Bone marrow (tissue), 2 donors: ENCODE measurements at places on chromosomes 6 and 20.

DNA sequence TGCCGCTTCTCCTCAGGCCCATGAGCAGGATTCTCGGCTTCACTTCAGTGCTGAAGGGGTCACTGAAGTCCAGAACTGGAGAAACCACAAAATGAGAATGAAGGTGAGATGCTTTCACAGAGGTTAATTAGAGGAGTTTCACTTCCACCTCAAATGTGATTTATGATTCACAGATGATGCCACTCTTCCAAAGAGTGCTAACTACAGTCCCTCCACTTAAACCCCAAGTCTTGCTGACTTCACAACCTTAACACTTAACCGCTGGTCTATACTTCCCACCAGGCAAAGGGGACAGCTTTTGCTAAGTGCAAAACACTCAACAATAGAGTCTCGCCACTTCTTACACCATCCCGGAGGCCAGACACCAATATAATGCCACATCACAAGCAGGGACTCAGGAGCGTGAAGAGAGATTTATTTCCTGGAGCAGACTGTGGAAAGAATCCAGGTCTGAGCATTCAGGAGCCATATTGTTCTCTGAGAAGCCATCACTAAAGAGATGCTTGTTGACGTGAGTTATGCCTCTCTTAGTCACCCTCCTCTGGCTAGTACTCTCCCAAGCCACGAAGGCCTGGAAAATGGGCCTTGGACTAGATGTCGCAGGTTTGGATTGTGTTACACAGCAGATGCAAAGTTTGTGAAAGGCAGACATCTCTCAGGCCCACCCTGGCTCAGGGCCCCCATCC lies 24.4 kb downstream of the RRAGD start:
- DNase-seq = no peak

DNA sequence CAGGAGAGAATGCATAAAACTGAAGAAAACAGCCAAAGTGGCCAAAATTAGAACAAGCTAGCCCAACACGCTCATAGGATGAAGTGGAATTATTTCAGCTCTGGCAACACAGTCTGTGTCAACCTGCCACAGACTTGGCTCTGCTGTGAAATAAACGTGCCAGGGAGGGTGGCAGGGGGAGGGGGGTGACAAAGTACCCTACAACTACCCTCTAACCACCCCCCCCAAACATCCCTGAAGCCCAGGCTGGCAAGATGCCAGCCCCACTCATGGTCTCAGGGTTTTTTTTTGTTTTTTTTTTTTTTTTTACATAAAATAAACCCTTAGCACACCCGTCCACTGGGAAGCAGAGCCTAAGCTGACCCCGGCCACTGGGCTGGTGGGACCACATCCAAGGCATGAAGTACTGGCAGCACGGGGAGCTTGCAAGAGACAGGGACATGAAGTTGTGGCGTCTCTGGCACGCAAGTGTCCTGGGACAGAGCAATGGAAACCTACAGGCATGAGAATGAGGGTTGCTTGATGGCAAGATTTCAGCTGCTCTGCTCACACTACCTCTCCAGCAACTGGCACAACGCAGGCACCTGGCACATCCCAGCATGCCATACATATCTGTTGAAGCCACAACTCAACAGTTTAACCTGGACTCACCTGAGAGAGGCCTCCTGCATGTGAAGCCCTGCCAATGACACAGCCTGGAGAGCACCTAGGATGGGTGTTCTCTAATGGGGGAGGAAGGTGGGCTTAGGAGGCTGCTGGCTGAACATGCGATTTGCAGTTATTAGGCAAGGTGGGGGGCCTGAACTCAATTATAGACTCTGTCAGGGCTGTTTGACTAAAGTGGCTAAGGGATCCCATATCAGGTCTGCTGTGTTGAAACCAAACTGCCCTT lies 76.4 kb downstream of the TRAM2 start:
- DNase-seq = no peak

DNA sequence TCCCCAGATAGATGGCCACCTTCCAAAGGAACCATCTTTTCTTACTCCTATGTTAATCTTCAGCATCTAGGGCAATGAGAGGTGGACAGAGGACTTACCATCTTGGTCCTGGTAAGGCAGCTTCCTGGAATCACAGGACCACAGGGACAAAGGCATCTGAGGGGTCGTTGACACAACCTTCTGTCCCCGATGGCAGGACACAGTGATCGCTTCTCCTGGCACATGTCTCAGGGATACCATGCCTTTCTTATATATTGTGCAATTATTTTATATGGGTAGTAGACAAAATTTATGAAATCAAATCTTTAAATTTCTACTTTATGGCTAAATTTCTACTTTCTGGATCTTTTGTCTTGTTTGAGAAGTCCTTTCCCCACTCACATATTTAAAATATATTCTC lies 20.1 kb downstream of the SERPINB1 start:
- DNase-seq = no peak

DNA sequence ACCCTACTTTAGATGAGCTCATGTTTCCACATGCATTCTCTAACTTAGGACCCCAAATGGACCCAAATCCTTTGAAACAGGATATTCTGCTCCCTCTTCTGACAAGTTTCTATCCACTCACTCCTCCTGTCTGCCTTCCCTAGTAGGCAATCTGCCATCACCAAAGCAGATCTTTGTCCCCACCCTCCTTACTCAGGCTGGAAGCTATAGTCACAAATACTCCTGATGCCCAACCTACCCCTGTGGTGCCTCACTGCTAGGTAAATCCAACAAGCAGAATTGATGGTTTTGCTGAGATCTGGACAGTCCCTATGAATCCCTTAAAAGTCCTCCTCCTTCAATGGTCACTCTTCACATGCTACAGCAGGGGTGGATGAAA lies 21.7 kb downstream of the ELOVL5 start:
- DNase-seq = no peak

DNA sequence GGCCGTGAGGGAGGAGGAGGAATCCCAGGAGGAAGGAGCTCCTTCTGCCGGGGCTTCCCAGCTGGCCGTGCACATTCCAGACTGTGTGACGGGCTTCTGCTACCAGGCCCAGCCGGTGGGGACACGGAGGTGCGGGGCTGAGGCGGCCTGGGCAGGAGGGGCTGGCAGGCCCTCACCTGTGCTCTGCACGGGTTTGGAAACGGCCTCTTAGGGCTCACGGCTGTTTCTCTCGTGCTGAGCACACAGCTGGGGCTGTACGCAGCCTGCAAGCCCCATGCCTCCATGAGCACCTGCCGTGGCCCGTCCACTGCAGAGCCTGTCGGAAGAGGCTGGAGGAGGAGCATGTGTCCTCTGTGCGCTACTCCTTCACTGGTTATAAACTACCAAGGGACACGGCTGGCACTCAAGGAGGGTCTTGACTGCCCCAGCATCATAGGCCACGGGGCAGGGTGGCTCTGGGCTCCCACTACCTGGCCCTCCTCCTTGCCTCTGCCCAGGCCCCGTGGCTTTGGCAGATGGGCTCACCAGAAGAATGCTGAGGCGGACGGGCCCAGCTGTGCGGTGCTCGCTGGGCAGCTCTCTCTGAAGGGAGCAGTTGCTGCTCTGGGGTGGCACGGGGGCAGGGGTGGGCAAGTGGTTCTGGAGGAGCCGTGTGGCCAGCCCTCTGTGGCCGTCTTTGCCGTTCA lies 15.8 kb downstream of the NPEPL1 start:
- no peak for DNase-seq

GRCh38 chr6:163200289-163200688 lies 214.2 kb upstream of the QKI start:
- DNase-seq = no peak

GRCh38 chr6:30319146-30319835 lies 7.4 kb upstream of the TRIM39 start:
- DNase-seq = no peak

GRCh38 chr6:88124925-88125557 lies 41.1 kb downstream of the CNR1 start:
- DNase-seq = no peak

GRCh38 chr20:3045042-3045815 lies 623 bp upstream of the MRPS26 start:
- peak; percentile 96 for DNase-seq

- DNase-seq = no peak
Measured at GRCh38 chr6:47852727-47853126, 70.9 kb downstream of the OPN5 start.

GRCh38 chr6:558089-558488 lies 98.8 kb downstream of the HUS1B start:
- no peak for DNase-seq

GRCh38 chr6:128507337-128508310 lies 12.8 kb downstream of the PTPRK start:
- no peak for DNase-seq

- no peak for DNase-seq
Measured at GRCh38 chr6:85537055-85537494, 56.6 kb downstream of the SNX14 start.

DNA sequence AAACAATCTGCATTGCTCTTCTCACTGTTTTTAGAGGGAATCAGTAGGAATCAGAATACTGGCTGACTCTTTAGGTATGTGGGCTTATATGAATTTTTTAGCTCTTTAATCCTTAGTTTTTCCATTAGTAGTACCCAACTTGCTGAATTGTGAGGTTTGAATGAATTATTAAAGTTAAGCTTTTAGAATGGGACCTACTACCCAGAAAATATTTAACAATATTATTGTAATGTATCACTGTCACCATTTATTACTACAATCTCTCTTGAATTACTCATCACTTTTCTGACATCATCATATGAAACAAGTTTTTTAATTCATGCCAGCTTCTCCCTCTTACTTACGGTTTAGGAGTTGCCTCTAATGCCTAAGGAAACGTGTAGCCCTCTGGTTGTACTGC lies 212.7 kb downstream of the BCKDHB start:
- DNase-seq = no peak

DNA sequence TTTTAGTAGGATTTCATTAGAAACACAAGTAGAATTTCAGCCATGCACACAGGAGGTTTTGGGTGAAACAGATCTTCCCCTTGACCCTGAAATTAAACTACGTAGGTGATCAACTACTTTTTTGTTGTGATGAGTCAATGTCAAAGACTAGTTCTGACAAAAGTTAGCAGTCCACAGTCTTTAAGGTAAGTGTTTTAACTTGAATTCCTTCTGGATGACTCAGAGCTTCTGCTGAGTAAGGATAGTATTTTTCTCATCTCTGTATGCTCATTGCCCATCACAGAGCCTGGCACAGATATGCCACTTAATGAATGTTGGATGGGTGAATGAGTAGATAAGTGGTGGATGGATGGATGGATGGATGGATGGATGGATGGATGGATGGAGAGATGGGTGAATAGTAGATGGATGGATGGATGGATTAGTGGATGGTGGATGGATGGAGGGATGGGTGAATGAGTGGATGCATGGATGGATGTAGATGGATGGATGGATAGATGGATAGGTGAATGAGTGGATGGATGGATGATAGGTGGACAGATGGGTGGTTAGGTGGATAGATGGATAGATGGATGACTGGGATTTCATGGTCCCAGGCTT lies 165.3 kb downstream of the ZMYND8 start:
- no peak for DNase-seq

DNA sequence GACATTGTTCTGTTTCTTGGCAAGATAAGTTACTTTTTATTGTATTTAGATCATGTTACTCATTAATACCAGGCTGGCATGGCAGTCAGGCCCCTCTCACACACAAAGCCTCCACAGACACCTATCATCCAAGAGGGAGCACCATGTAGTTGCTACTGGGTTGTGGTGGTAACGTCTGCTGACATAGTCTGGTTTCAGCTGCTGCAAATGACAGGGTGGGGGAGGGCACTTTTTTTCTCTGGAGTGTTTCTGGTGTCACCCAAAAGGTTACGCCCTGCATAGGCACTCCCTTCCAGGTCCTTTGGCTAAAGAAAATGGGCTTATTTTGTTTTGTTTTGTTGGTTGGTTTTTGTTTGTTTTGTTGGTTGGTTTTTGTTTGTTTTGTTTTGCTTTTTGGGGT lies 236.4 kb upstream of the RIMS1 start:
- DNase-seq = no peak

DNA sequence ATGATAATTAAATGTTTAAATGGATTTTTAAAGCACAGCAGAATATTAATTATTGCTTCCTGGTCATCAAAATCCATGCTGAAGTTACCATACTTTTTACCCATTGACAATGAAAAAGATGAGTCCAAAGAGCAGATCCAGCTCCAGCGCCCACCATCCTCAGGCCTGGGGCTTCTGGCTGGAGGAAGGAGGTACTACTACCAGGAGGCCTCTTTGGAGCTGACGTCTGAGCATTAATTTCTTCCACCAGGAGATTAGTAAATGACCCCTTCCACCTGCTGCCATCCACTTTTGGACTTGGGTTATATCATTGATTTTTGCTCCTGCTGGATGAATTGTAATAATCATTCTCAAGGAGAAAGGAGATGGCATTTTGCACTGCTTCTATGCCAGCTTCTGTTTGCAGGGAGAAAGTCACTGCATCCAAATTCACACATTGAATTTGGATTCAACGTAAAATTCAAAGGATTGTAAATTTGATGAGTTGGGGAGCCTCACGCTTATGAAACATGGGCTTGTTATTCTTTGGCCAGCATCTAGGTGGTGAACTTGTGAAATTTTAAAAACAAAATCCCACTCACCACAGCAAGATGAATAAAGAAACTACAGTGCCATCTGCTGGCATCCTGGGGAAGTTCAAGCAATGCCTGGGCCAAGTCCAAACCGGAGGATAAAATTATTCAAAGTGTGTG lies 121.8 kb downstream of the SASH1 start:
- peak; percentile 48 for DNase-seq

GRCh38 chr6:169982461-169983386 lies 231.3 kb downstream of the ERMARD start:
- DNase-seq = no peak

DNA sequence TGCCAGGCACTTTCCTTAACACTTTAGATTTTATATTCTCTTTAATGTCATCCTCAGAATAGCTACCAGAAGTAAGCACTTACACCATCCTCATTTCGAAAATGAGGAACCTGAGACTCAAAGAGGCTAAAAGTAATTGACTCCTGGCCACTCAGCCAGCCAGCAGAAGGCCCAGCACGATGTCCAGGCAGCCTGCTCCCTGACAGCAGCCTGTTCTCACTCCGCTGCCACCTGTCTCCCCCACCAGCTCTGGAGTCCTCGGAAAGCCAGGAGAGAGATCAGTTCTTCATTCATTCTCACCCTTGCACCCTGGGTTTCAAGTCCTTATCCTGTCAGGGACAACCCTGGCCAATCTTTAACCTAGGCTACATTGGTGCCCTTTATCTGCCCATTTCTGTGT lies 174.0 kb downstream of the SASH1 start:
- DNase-seq = no peak

DNA sequence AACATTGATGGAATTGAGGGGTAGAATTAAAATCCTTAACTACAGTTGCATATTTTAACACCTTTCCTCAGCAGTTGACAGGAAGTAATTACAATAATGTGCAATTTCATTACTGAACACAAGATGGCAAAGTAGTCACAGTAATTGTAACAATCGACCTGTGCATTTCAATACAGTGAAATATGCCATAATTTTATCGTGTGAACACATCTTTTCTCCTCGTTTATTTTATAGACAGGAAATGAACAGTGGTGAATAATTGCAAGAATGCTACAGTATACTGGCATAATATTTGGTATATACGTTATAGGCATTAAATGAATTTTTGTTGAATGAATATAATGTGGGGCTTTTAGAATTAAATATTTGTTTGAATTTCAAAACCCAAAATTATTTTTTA lies 25.0 kb downstream of the CYB5R4 start:
- DNase-seq = no peak
